CD4-positive, alpha-beta T cell treated with Interleukin-4 for 1 hour (primary cell): ENCODE measurements at places on chromosomes 2 and 18.

GRCh38 chr2:120360307-120360855 lies 14.4 kb downstream of the INHBB start:
- DNase-seq, result no peak

GRCh38 chr2:61205132-61205531 lies 43.1 kb downstream of the C2orf74 start:
- no peak for DNase-seq

DNA sequence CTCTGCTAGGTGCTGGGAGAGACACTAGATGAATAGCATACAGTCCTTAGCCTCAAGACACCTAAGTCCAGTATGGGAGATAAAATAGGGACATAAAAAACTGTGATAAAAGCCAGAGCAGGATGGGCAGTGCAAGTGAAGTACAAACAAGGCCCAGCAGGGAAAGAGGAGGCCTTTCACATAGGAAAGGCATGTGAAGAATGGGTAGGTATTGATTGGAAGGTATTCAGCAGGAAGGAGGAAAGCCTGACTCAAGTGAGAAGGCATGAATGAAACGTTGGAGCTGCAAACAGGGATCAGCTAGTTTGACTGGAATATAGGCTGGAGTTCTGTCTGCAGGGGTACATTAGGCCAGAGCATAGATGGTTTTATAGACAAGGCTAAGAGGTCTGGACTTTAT lies 11.0 kb upstream of the CXCR4 start:
- no peak for DNase-seq

GRCh38 chr2:175808858-175809257 lies 193.2 kb downstream of the LNPK start:
- no peak for DNase-seq

DNA sequence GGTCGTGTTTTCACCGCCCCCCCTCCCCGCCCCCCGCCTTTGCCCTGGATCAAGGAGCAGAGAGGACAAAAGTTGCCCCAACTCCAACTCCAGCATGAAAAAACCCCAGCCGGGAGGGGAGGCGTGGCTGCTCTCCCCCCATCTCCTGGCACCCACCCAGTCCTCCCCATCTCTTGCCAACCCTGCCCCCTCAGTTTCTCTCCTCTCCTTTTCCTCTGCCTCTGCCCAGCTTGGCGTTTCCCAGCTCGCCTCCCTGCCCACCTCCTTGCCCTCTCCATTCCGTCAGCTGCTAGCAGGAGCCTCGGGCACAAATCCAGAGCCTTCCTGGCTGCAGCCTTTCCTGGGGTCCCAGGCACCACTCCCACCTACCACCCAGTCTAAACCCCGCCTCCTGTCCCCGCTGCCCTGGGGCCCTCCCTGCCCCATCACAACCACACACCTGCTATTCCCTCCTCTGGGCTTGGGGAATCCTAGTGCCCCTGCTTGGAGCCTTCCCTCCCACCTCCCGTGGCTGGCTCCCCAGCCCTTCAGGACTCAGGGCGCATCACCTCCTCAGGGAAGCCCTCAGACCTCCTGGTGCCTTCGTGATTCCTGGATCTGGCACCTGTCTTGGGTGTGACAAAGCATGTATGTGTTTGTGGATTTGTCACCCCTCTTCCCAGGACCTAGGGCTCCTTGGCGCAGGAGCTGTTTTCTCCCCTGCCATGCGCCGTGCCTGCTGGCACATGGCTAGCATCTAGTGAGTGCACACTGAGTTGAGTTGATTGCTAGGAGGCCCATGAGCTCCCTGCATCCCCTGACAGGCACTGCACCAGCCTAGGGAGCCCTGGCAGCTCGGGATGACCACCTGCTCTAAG lies 209.1 kb downstream of the TFCP2L1 start:
- no peak for DNase-seq

DNA sequence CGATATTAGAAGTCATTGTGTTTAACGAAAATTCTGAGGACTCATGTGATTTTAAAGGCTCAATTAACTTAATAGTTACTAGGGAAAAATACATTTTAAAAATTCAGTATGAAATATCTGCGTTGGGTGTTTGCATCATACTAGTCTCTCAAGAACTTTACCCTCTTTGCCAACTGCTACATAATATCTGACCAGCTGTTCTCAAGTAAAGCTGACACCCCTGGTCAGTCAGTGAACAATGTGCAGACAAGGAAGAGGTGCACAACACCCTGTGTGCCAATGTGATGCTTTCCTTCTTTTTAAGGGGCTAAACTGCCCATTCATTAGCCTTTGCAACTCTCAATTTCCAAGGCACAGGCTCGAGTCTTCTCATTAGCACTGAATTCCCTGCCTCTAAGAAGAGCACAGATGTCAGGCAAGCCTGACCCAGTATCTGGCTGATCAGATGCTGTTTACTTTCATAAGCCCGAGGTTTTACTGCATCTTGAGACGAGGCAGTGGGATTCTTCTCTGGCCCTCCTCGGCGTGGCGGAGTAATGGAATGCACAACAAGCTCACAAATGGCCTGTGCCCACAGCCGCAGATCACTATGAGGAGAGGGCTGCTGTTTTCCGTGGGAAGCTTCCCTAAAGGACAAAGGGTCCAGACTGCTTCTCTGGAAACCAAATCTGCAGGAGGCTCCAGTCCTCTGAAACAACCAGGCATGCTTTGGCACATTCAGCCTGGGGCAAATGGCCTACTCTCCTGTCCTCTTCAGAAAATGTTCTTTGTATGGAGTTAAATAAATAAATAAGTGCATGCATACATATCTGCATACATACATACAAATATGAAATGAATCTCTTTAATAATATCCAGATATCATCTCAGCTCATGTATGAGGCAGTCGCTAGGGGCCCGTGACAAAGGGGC lies 240.3 kb downstream of the ZNF521 start:
- no peak for DNase-seq

DNA sequence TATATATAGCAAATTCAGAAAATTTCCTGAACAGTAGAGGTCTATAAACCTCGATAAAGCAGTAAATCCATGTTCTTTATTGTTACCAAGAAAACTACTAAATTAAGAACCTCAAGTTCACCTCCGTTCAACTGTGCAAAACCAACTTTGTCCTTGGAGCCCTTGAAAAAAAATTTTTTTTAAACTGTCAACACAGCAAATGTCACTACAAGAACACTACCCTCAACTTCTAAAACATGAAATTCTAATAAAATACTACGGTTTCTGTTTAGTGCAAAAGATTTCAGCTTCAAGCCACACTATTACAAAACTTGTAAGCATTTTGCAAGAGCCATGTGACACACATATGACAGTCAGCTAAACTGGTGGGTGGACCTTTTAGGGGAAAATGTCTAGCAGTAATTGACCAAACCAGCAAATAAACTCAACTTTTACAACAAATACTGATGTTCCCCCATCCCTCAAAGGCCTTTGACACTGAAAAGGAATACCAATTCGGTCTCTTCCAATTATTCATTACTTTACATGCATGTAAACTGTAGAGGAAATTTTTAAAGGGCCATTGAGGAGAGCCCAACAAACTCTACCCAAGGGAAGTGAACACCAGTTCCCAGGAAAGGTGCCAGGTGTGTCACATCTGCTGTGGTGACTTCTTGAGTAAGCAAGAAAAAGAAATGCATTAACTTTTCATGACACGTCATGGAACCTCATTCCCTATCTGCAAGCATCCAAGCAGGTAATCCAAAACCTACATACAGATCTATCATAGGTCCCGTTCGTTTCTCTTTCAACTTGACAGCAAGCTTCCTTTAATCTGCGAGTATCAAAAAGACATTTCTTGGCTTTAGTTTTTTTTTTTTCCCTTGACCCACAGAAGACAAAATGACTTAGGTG lies 1.4 kb downstream of the RAB1A start:
- DNase-seq, result peak; percentile 33

GRCh38 chr2:213162516-213163118 lies 11.2 kb upstream of the IKZF2 start:
- no peak for DNase-seq

DNA sequence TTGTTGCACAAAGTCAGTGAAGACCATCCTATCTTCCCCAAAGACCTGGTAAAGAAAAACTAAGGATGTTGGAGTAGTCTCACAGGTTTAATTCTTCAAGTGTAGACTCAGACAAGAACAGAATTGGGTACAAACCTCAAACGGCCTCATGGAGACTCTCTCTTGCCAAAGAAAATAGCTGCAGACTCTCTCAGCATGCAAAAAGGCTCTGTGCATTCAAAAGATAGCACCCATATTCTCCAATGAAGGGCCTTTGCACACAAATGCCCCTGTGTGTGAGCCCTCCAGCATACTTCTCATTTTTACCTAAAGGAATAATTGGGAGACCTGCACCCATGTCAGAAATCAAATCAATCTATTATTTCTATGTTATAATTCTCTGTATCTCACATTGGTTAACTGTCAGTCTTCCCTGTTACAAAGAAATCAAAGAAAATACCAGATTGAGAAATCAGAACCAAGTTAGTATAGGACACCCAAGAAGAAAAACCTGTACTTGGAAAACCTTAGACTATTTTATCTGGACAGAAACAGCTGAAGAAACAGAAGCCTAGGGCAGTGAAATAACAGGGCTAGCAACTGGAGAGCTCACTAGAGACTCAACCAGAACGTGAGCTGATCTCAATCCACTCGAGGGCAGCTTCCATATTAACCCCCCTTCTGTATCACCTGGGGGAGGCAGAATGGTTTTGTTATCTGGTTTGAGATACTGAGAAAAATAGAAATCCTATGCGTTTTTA lies 134.7 kb upstream of the DNAJC10 start:
- DNase-seq, result no peak

GRCh38 chr2:236337465-236338325 lies 73.5 kb upstream of the ASB18 start:
- DNase-seq, result no peak

GRCh38 chr2:120167272-120167671 lies 55.9 kb downstream of the TMEM185B start:
- DNase-seq, result no peak

- no peak for DNase-seq
Observed at GRCh38 chr18:4208366-4208765, 246.7 kb downstream of the DLGAP1 start.

DNA sequence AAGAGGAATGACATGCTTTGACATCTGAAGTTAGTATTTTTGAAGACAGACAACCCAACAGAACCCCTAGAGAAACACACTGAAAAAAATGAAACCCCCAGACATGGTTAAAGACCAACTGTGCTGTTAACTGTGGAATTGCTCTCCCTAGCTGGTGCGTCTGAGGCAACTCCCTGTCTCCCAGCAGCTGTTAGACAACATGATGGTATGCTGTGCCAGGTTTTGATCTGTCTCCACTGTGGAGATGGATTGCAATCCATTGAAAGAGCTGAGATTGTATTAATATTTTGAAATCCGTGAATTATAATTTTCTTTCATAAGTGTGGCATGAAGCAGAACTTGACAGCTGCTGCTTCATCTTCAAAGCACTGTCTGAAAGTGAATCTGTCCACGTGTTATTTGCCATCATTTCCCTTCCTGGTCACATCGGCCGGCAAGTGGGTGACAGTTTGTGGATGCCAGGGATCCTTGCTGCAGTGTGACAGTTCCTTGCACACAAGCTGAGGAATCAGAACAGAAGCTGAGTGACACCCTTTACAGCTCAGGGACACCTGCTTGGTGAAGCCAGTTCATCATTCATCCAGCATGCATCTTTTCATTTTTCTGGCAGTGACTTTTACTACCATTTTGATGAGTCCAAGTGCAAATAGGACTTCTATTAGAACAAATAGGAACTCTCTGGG lies 58.2 kb upstream of the ACSL3 start:
- DNase-seq, result no peak

GRCh38 chr2:10978090-10978670 lies 66.4 kb downstream of the KCNF1 start:
- no peak for DNase-seq

DNA sequence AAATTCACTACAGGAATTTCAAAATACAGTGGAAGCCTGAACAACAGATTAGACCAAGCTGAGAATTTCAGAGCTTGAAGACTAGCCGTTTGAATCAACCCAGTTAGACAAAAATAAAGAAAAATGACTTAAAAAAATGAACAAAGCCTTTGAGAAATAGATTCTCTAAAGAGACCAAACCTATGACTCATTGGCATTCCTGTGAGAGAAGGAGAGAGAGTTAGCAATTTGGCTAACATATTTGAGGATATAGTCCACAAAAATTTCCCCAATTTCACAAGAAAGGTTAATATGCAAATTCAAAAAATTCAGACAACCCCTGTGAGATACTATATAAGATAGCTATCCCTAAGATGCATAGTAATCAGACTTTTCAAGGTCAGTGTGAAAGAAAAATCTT lies 78.0 kb downstream of the MYO3B start:
- DNase-seq, result no peak

DNA sequence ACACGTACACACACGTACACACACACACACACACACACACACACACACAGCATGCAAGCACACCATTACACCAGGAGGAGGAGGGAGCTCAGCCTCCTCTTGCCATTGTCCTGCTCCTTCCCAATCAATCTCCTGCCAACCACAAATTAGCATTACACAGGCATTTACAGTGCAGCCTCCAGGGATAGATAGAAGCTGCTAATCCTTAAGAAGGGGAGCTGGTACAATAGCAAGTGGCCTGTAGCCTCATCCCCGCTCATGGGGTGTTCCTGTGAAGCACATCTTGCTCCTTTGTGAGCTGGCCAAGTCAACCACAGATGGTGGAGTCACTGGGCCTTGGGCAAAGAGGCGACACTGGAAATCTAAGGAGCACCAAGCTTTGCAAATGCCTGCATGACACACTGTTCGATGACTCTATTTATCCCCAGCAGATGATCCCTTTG lies 110.3 kb upstream of the PKDCC start:
- DNase-seq, result no peak

GRCh38 chr18:3448838-3449511 lies 997 bp upstream of the TGIF1 start:
- DNase-seq, result peak; percentile 92

DNA sequence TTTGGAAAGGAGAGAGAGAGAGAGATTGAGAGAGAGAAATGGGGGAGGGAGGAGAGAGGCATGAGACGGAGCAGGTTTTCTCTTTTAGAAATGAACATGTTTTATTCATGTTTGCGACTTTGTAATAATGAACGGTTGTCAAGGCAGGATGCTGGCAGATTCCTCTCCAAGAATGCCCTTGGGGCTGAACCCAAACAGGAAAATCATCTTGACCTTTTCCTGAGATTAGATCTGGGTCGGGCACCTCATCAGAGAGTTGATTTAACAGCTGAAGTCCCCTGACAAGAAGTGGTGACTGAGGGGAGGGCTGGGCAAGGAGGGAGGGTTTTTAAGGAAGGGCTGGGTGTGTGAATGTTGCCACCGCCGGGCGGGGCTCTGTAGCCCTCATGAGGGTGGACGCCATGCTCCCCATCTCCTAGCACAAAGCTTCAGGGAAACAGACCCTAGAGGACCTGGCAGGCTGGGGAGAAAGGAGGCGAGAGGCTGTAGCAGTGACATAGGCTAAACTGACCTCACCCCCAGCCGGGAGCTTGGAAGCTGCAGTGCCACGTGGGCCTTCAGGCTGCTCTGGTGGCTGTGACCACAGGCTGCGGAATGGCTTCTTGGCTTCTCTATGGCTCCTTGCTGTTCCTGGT lies 60.0 kb downstream of the LIPG start:
- no peak for DNase-seq

GRCh38 chr2:170241756-170242155 lies 63.8 kb downstream of the MYO3B start:
- no peak for DNase-seq
